Activated CD8-positive, alpha-beta memory T cell treated with anti-CD3 and anti-CD28 coated beads, Interleukin-2, amount 50 U/mL, for 48 hours (primary cell): ENCODE measurements at places on chromosomes 4 and X.

GRCh38 chr4:83591056-83591455, 55.1 kb downstream of the GPAT3 start:
- DNase-seq, result no peak

GRCh38 chr4:75189711-75190335, 256.9 kb downstream of the PARM1 start:
- no peak for DNase-seq

- DNase-seq, result no peak
Observed at GRCh38 chrX:76183289-76184049, 10.6 kb downstream of the PBDC1 start.

- peak; percentile 54 for DNase-seq
Observed at GRCh38 chrX:40644821-40645358, 2.5 kb downstream of the CXorf38 start.

- DNase-seq, result no peak
Observed at GRCh38 chrX:14027511-14028019, 2.1 kb downstream of the GEMIN8 start.

DNA sequence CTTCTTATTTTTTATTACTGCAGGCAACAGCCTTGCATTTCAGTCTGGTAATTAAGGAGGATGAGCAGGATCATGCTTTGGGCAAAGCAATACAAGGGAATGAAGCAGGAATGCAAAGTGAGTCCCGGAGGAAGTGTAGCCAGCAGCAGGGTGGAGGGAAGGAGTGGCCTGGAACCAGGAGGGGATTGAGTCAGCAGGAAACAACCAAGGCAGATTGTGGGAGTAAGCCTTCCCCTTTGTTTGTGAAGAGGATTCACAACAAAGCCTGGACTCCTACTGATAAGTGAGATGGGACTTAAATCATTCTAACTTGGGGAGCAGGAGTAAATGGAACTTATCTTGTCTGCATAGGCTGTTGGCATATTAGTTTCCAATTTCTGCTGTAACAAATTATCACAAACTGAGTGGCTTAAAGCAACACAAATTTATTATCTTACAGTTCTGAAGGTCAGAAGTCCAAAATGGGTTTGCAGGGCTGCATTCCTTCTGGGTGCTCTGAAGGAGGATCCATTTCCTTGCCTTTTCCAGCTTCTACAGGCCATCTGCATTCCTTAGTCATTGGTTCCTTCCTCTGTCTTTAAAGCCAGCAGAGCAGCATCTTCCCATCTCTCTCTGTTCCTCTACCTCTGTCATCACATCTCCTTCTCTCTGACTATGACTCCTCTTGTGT, 93.2 kb upstream of the AP1S2 start:
- DNase-seq, result no peak

DNA sequence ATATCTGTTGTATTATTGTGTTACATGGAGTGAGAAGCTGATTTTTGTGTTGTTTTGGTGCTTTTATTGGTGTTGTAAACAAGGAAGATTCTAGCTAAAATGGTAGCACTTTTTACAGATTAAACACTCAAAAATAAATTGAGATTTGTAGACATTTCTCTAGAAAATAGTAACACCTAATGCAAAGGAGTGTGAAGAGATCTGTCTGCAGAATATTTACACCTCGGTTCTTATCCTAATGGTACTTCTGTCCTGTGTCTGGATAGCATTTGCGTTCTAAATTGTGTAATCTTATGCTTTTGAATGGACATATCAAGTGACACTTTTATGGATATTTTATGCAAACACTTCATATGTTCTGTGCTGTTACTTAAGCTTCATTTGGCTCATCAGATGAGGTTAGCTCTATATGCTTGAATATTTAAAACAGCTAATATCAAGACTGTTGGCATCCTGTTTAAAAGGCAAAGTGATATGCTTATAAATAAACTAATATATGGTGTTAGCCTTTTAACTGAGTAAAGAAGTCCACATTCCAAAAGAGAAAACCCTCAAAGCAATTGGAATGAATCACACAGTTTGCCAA, 6.0 kb downstream of the PCDH7 start:
- no peak for DNase-seq

- no peak for DNase-seq
Observed at GRCh38 chrX:11899091-11899490, 141.1 kb downstream of the MSL3 start.

DNA sequence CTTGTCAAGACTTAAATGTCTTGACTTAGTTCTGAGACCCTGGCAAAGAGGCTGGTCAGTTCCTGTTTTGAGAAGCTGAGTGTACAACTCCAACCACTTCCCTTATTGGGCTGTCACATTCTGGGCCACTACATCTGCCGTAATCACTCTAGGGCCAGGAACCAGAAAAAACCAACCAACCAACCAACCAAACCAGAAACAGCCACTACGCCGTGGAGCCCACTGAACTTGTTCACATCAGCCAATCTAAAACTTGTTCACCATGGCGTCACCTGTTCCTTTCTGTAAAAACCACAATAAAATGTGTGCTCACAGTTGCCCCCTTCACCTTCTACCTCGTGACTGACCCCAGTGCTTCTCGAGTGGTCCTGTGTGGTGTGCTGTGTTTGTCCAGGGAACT, 107.3 kb downstream of the JADE1 start:
- DNase-seq, result no peak

DNA sequence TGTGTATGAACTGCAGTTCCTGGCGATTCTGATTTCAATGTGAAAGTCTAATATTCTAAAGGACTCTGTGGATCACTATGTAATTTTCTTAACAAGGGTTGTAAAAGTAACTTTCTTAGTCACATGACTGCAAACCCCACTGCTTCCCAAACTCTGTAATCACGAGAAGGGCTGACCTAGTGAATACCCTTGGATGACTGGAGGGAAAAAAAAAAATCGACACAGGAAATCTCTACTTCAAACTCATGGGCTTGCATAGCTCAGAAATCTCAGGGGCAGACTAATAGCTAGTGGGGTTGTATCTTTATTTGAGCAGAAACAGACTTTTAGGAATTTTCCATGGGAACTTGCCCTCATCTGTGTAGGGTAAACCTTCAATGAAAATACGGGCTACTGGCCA, 4.8 kb upstream of the MXRA5 start:
- no peak for DNase-seq

- DNase-seq, result no peak
Observed at GRCh38 chrX:47674776-47675175, 15.8 kb upstream of the UXT start.

GRCh38 chrX:149830192-149830873, 48.6 kb downstream of the MAGEA9 start:
- DNase-seq, result no peak

DNA sequence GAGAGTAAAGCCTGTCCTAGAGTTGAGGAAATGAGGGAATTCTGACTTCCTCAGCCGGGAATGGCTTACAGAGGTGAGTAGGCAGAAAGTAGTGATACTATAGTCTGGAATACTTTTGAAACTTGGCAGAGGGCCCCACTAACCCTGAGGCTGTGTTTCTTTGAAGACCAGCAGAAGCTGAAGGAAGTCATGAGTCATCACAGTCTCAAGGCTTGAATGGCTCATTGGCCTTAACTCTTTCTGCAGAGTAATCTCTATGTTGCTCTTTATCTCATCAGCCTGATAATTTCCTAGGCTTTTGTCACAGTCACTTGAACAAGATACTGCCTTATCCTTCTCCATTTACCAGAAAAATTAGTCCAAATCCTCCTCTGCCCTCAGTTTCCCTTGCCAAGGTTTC, 80.8 kb downstream of the ANKRD50 start:
- DNase-seq, result no peak

- DNase-seq, result no peak
Observed at GRCh38 chrX:118990512-118991227, 16.3 kb downstream of the LONRF3 start.

- DNase-seq, result no peak
Observed at GRCh38 chr4:153095448-153096204, 108.6 kb upstream of the TRIM2 start.

DNA sequence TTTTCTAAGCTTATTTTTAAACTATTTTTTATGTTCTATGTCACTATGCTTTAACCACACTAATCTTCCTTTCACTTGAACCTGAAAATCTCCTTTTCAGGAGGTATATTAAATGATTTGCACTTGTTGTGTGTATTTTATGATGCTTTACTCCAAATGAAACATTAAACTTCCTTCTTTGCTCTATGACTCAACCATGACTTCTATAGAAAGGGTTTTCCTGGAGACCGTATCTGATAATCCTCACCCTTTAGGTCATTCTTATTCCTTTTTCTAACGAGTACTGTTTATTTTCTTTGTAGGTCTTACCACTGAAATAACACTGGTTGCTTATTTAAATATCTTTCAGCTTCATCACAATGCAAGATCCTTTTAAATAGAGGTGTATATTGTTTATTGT, 1163.2 kb downstream of the PCDH18 start:
- DNase-seq, result no peak

DNA sequence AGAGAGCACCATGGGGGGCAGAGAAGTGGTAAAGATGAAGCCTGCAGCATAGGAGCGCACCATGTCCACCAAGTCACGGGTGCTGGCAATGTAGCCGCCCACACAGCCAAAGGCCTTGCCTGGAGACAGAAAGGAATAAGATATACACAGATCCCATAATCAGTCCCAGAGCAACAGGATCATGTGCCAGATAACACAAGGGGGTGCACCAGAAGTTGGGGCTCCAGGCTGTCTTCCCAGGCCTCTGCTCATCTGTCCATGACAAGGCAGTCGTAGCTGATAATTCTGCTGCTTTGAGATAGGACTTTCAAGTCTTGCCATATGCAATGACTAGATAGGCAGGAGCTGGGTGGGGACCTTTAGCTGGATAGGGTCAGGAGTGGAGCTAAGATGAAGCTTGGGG, 14.7 kb downstream of the APEX2 start:
- no peak for DNase-seq

- no peak for DNase-seq
Observed at GRCh38 chr4:174713821-174714220, 115.2 kb downstream of the GLRA3 start.

DNA sequence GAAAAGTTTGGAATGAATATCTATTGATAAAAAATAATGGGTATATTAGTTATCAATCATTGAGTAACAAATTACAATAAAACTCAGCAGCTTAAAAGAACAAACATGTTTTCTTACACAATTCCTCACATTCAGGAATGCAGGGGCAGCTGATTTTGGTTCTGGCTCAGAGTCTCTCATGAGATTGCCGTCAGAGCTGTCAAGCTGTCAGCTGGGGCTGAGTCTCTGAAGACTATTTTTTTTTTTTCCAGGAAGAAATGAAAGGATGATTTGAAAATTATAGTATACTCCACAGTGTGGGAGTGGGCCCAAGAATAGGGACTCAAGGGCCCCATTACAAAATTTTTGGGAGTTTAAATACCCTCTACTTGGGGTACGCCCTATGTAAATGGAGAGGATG, 219.1 kb downstream of the GC start:
- no peak for DNase-seq

GRCh38 chr4:90317785-90318184, 190.6 kb downstream of the CCSER1 start:
- DNase-seq, result no peak

DNA sequence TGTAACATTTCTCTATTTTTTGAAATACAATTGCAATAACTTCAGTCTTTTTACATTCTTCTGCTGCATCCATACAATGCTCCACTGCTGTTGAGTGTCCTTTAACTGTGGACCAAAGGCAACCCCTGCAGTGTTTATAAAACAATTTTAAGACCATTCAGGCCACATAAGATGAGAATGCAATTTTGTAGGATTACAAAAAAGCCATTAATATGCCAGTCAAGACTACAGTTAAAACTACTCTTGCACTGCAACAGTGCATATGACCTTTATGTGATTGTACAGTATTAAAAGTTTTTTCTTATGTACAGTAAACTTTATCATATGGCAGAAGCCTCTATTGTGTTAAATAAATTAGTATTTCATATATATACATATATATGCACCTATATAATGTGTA, 55.7 kb upstream of the ATOH1 start:
- no peak for DNase-seq

- no peak for DNase-seq
Observed at GRCh38 chrX:39161611-39162255, 360.5 kb downstream of the MID1IP1 start.

DNA sequence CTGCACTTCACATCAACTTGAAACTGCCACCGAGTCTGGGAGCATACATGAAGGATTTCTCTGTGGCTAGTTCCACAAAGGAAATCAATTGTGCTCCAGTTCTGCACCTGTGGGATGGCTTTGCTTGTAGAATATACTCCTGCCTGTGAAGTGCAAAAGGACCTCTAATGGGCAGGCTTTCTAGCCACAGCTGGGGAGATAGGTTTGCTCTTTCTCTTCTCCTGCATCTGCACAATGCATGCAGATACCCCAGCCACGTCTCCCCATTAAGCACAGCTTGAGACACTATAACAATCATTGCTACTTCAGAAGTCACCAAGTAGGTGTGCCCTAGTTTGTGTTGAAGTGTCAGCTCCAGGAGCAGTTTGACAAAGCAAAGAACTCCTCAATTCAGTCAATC, 364.6 kb downstream of the ZIC3 start:
- no peak for DNase-seq

- no peak for DNase-seq
Observed at GRCh38 chr4:8536467-8536866, 43.7 kb upstream of the GPR78 start.

DNA sequence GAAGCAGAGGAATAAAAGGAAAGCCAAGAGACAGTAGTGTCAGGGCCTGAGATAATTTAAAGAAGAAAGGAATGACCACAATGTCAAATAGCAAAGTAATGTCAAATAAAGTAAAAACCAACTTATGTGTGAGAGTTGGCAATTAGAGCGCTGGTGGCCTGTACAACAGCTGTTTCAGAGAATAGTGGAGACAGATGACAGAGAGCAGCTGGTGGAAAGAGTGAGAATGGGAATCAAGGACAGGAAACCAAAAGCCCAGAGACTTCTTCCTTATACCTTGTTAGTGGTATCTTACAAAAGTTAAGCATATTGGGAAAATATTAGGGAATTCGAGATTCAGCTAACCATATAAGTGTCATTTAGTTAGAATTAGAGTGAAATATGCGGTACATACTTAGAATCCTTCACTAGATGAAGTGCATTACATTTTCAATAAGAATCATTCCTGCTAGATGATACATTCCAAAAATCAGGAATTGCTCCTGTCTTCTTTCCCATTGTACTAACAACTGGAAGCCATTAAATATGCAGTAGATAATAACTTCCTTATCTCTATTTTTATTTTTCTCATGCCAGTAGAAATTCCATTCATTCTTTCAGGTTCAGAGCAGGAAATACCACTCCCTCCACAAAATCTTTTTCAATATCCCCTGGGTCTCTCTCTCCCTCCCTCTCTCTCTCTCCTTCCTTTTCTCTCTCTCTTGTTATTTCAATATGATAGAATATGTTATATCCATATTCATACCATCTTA, 525.4 kb downstream of the CENPC start:
- no peak for DNase-seq

GRCh38 chr4:16072168-16072567, 11.7 kb downstream of the PROM1 start:
- no peak for DNase-seq
